ENCODE measurements at places on chromosomes 16 and 17.

DNA sequence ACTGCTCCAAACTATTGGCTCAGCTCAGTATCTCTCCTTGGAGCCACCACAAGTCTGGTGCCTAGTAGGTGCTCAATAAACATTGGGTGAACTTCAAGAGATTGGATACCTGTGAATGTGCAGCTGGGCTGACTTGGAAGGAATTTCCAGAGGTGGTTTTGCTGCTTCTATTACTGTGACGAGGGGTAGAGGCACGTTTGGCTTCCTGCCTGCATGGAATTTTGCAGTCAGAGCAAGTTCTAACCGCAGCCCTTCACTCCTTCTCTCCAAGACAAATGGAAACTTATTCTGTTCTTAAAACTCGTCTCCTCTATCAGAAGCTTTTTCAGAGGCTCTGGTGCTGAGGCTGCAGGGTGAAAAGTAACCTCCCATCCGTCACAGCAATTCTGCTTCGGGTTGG is 342.5 kb downstream of the CPPED1 start:
- no peak for DNase-seq

GRCh38 chr17:76709077-76709950 is 1.5 kb downstream of the MXRA7 start:
- DNase-seq = no peak

- DNase-seq = no peak
These were observed 29.1 kb downstream of the SNN start for GRCh38 chr16:11697319-11697718.

GRCh38 chr16:85261204-85261603 is 148.9 kb upstream of the CIBAR2 start:
- DNase-seq = no peak

DNA sequence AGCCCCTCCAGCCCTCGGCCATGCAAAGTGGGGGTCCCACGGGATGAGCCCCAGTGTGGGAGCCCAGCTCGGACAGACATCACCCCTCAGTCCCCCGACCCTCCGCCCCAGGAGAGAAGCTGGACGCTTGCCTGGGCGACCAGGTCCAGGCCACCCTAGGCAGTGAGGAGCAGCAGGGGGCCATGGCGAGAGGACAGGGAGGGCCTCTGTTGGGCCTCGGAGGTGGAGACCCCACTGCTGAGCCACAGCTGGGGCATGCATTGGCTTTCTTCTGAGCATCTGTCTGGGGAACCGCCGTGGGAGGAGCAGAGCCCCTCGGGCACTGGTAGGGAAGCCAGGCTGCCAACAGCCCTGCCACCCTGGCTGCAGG is 13.0 kb downstream of the ACTG1 start:
- no peak for DNase-seq

- DNase-seq = no peak
These were observed 43.3 kb upstream of the ATP2A3 start for GRCh38 chr17:4007346-4008081.

GRCh38 chr16:64615630-64616280 is 506.1 kb downstream of the CDH11 start:
- no peak for DNase-seq
